ENCODE measurements at places on chromosomes 2 and 18. TPM values are rescaled to one million over a fixed set of nuclear protein-coding genes. Genes with fewer than 3 reads are reported as not detected.

Gene FSIP2
- total RNA-seq, result 0.10 TPM

Gene ABCB11
- total RNA-seq, result not detected

Gene CRYBA2
- total RNA-seq, result not detected

Gene MSTN
- not detected for total RNA-seq

Gene NT5DC4
- not detected for total RNA-seq

Gene INHBB
- total RNA-seq, result not detected

Gene VSNL1
- total RNA-seq, result not detected

Gene SULT1C4
- not detected for total RNA-seq

Gene REG1B
- total RNA-seq, result not detected

Gene CRYGC
- not detected for total RNA-seq

Gene EVA1A
- total RNA-seq, result not detected

Gene KCNIP3
- not detected for total RNA-seq

Gene ERFE
- not detected for total RNA-seq

Gene DNAJC10
- 59.0 TPM for total RNA-seq

Gene ADD2
- 6.0 TPM for total RNA-seq

Gene DCDC2C
- not detected for total RNA-seq

Gene STPG4
- total RNA-seq, result not detected

Gene STEAP3
- 0.12 TPM for total RNA-seq

Gene OSBPL6
- total RNA-seq, result 1.9 TPM

Gene CNOT9
- 87.3 TPM for total RNA-seq

Gene GPR39
- total RNA-seq, result not detected

Gene TBR1
- total RNA-seq, result not detected

Gene SCLY
- total RNA-seq, result 47.9 TPM

Gene ZAP70
- total RNA-seq, result 160 TPM

Gene RASGRP3
- total RNA-seq, result 1.2 TPM

Gene CPLX4
- total RNA-seq, result not detected

Gene REEP1
- 0.07 TPM for total RNA-seq

Gene TMEM178A
- total RNA-seq, result 0.29 TPM

Gene GRB14
- not detected for total RNA-seq

Gene IL37
- total RNA-seq, result not detected

Gene CASP10
- 15.9 TPM for total RNA-seq

Measured in activated CD4-positive, alpha-beta memory T cell treated with anti-CD3 and anti-CD28 coated beads for 36 hours (primary cell).